Renal pelvis (tissue), 12 donors: ENCODE measurements at places on chromosomes 11 and 22. TPM values are rescaled to one million over a fixed set of nuclear protein-coding genes. Genes with fewer than 3 reads are reported as not detected.

The KRTAP5-2 gene
- 0.42 TPM for polyA plus RNA-seq

The PMM1 gene
- polyA plus RNA-seq: 59.9 TPM

The SNX32 gene
- 2.3 TPM for polyA plus RNA-seq

The OR10D3 gene
- not detected for polyA plus RNA-seq

The ASCC2 gene
- polyA plus RNA-seq: 49.1 TPM

The MRGPRX3 gene
- 0.13 TPM for polyA plus RNA-seq

The KRTAP5-8 gene
- 0.26 TPM for polyA plus RNA-seq

The IFTAP gene
- 43.4 TPM for polyA plus RNA-seq

The DRD2 gene
- 0.83 TPM for polyA plus RNA-seq

The CRKL gene
- polyA plus RNA-seq: 60.7 TPM

The DDIAS gene
- 7.1 TPM for polyA plus RNA-seq

The MOB2 gene
- 34.8 TPM for polyA plus RNA-seq

The MAP6 gene
- polyA plus RNA-seq: 7.6 TPM

DNA sequence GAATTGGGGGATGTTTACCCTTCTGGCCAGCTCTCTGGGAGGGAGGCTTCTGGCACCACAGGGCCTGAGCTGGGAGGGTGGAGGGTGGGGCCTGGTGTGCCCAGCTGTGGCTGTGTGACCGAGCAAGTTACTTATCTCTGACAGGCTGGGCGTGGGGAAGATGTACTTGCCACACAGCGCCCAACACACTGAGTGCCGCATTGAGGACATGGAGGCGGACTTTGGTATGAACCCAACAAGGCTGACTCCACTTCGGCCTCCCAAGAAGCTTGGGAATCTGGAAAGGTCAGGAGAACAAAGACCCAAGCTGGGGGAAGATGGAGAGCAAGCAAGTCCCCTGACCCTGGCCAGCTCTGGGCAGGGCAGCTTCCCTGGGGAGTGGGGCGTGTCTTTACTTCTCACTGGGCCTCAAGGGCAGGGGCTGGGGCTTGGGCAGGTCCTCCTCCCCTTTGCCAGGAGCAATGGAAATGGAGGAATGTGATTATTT lies 2.4 kb upstream of the MGAT3 start:
- DNase-seq: no peak

- DNase-seq: no peak
These were observed 266.0 kb upstream of the NARS2 start for GRCh38 chr11:78840623-78841022.

- DNase-seq: no peak
These were observed 17.3 kb downstream of the TSPAN18 start for GRCh38 chr11:44743959-44744557.

DNA sequence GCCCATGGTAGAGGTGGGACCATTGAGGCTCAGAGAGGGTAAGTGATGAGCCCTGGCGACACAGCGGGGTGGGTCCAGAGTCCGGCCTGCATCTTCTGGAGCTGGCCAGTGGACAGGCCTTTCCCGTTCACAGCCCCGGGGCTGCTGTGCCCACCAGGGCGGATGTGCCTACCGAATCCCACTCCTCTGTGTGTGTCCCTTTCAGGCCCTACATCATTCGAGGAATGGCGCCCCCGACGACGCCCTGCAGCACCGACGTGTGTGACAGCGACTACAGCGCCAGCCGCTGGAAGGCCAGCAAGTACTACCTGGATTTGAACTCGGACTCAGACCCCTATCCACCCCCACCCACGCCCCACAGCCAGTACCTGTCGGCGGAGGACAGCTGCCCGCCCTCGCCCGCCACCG lies 11.9 kb upstream of the PPP6R3 start:
- no peak for DNase-seq

GRCh38 chr22:19497245-19497644 lies 17.5 kb downstream of the CDC45 start:
- DNase-seq: peak; percentile 49

DNA sequence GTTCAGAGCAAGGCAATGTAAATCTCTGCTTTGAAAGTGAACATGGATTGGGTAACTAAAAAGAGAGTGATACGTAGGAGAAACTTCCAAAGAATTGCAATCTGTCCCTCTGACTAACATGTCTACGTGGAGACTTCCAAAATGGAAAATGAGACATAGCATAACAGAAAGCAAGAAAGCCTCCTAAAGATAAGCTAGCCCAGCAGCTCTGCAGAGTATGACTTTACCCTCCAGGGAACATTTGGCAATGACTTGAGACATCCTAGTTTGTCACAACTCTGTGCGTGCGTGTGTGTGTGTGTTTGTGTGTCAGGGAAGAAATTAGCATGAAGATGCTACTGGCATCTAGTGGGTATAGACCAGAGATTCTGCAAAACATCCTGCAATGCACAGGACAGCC lies 817.4 kb downstream of the NTM start:
- DNase-seq: no peak

DNA sequence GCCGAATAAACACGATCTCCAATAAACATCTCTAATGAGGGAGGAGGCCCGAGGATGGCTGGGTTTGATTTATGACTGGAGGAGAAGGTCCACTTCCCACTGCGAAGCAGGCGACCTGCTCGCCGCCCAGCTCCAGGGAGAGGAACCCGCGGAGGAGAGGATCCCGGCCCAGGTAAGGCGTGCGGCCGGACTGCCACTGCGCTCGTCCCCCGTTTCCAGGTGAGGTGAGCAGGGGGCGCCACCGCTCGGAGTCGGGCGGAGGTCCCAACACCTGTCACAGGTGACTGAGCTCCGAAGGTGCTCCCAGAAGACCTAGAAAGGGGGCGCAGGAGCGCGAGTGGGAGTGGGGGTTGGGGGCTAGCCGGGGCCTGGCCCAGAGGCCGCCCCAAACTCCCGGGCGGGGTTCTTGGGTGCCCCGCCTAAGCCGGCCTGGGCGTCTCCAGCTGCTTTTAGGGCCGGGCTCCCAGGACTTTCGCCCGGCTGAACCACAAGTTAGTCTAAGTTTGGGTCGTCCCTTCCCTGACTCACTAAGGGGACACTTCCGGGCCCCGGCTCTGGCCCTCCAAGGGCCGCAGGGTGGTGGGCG lies 5.4 kb upstream of the PAX6 start:
- DNase-seq: no peak

GRCh38 chr11:86473991-86474833 lies 99.5 kb downstream of the CCDC81 start:
- DNase-seq: no peak

DNA sequence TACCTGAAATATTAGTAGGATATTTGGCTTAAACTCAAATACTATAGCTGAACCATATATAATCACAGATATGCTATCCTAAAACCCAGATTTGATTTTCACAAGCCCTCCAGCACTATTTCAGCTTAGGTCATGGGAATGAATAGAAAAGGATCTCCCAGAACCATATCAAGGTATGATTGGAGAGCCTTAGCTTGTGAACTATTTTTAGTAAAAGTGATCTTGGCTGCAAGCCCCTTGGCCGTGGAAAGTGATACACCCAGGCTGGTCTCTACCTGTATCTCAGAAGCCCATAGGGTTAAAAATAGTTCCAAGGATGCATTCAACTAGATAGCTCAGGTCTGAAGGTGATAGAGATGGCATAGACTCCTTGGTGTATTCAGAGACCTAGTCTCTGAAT lies 9.7 kb downstream of the KIF18A start:
- no peak for DNase-seq

- DNase-seq: no peak
These were observed 341.6 kb downstream of the CTTN start for GRCh38 chr11:70739811-70740487.

DNA sequence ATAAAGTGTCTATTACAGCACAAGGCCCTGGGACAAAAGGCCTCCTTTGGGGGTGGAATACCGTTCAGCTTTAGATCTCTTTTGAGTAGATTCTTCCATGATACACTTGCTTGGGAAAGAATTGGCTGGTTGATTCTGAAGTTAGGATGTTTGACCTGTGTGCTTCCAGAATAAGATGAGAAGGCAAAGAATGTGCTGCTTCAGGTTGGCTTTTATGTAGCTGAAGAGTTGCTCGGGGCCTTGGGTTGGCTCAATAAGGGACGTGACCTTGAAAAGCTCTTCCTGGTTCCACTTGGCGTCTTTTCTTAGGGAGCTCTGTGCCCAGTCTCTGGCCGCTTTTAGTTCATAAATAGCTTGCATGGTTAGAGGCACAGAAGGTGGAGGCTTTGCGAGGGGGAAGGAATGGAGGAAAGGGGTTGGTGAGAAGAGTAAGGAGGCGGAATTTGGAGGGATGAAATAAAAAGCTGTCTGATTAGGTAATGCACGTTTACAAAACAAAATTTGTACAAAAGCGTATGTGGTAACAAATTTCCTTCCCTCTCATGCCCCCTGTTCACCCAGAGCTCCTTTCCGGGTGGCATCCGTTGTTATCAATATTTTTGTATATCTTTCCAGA lies 4.2 kb upstream of the SORL1-AS1 start:
- no peak for DNase-seq

- no peak for DNase-seq
These were observed 384.8 kb downstream of the TMEM135 start for GRCh38 chr11:87422566-87422965.

GRCh38 chr22:49303781-49304461 lies 523.8 kb downstream of the BRD1 start:
- DNase-seq: no peak

GRCh38 chr11:132683602-132684001 lies 848.7 kb downstream of the OPCML start:
- no peak for DNase-seq

GRCh38 chr22:50173311-50173982 lies 2.9 kb downstream of the PANX2 start:
- DNase-seq: no peak

GRCh38 chr22:50641696-50642607 lies 14.0 kb upstream of the ARSA start:
- no peak for DNase-seq

DNA sequence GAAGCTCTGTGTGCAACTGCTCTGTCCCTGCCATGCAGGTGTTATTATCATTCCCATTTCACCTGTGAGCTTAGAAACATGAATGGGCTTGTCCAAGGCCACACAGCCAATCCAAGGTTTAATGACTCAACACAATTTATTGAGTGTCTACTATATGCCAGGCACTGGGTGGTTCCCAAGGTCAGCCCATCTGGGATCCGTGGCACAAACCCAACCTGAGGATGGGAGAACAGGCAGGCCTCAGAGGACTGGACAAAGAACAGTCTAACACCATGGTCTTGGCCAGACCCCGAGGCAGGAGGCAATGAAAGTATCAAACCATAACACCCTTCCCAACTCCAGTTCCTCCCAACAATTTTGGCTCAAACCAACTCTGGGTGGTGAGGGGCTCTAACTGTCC lies 15.7 kb downstream of the SPATA19 start:
- DNase-seq: no peak

GRCh38 chr11:66247295-66247694 lies 21.1 kb upstream of the RAB1B start:
- no peak for DNase-seq

- no peak for DNase-seq
These were observed 66.2 kb downstream of the COMMD9 start for GRCh38 chr11:36222831-36223635.

DNA sequence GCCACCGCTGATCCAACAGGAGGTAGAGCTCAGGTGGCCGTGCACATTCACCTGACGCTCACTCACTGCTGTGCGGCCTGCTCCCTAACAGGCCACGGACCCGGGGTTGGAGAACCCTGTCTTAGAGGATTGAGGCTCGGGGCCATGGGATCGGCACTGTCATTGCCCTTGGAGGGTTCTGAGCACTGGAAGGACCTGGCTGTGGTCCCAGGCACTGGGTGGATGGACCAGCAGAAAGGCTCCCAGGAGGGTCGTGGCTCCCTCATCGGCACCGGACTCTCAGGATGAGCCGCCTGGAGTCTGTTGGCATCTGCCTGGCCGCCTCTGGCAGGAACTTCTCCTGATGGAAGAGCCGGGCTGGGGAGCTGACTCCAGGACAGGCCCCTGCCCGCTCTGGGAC lies 6.5 kb downstream of the KCNQ1 start:
- DNase-seq: no peak

DNA sequence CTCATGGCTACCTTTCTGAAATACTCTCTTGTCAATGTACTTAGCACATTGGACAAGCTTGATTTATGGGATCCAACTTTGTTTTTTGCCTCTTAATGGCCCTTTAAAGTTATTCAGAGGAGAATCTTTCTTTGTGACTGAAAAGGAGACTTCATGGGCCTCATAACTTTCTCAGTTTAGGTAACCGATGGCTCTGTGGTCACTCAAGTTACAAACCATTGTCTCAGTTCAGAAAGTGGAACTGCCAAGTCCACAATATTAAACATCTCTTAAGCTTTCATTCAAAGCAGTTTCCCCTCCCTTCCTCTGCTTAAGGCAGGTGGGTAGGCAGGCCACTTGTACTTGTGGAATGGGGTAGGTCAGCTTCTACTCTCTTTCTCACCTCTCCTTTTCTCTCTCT lies 12.3 kb upstream of the ARL14EP start:
- no peak for DNase-seq

- no peak for DNase-seq
These were observed 29.8 kb downstream of the PICALM start for GRCh38 chr11:86039094-86039493.

DNA sequence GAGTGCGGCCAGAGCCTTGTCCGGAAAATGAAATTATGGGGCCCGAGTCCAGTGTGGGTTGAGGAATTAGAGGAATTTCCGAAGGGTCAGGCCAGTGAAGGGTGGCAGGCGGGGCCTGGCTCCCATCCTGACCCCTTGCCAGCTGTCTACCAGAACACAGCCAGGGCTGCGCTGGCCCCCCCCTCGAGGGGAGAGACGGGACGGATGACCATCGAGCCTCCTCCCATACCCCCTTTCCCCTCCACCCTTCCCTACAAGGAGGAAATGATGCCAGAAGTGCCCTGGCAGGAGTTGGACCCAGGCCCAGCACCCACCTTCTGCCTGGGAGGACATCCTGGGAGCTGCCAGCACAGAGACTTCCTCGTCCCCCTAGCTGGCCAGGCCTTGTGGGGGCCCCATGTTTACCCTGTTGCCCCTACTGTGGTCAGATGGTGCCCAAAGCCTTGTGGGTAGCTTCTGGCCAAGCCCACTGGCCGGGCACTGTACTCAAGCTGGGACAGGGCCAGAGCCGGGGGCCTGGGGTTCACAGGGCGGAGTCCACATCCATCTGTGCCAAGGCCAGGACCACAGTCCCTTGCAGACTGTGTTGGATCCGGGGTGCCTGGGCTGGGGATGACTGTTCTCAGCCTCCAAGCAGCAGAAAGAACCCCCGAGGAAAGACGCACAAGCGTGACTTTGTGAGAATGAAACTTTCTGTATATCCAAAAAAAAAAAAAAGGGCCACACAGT lies 20.8 kb downstream of the ARVCF start:
- peak; percentile 26 for DNase-seq

DNA sequence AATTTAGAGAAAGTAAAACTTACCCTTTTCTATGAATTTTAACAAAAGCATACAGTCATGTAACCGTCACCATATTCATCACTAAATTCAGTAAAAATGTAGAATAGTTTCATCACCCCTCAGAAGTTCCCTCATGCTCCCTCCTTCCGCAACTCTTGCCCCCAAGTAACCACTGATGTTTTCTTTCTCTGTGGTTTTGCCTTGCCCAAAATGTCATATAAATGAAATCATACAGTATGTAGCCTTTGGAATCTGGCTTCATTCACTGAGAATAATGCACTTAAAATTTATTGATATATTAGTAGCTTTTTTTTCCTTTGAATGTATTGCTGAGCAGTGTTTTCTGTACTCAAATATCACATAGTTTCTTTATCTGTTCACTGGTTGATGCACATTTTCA lies 60.1 kb downstream of the DCUN1D5 start:
- no peak for DNase-seq
